ENCODE measurements at places on chromosomes 12 and 14.
A peak's percentile ranks its signal among the peaks of the same experiment; 100 is the strongest.

DNA sequence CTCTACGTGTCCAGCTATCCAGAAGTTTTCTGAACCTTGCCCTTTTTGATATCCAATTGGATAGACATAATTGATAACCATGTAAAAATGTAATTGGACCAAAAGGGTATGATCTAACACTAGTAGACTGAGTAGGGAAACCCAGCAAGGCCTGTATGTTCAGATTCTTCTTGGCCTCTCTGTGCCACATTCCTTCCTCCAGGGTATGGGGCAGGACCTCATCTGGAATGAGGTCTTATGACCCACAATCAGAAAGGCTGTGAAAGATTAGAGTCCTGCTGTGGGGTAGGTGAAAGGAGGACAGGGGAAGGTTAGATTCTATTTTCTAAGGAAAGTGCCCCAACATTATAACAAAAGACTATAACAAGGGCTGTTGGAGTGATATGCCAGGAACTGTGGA, 51.3 kb upstream of the A2ML1 start:
- DNase-seq, result no peak

GRCh38 chr12:116916714-116917114, 6.0 kb downstream of the FBXW8 start:
- no peak for DNase-seq

DNA sequence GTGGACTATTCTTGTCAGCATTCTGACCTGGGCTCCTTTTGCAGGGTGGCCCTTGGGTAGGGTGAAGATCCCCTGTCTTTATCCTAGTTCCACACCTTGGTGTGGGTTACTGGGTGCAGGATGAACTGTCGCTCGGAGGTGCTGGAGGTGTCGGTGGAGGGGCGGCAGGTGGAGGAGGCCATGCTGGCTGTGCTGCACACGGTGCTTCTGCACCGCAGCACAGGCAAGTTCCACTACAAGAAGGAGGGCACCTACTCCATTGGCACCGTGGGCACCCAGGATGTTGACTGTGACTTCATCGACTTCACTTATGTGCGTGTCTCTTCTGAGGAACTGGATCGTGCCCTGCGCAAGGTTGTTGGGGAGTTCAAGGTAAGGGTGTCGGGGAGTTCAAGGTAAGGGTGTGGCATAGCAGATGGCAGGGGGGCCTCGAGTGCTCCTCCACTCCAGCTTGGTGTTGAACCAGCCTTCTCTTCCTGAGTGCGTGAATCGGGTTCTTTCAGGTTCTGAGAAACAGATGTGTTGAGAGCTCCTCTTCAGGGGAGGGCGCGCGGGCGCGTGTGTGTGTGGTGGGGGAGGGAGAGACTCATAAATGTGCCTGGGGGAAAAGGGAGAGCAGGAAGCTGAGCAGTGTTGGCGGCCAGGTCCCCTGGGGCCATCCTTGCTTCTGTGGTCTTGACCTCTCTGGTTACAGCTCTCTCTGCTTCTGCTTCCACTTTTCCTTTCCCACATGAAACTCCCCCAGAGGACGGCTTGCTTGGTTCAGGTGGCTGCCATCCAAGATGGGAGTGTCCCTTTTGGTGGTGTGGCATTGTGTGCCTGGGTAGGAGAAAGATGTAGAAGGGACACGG, 4.0 kb downstream of the ATG101 start:
- DNase-seq, result no peak

GRCh38 chr14:68762953-68763764, 29.7 kb downstream of the ZFP36L1 start:
- peak; percentile 31 for DNase-seq

DNA sequence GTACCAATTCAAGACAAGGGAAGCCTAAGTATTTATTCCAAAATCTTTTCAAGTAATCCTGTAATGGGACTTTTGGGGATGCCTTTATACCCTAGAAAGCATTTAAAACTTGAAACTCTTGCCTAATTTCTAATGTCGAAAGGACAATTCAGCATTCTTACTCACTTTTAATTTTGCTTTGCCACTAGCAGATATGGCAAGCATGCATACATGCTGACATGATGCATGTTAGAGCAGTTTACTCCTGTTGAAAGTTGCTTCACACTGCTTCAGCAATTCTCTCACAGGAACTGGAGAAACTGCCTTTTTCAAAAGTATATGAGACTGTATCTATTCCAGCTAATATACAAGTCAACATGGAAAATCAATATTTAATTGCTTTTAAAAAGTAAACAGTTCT, 79.9 kb downstream of the TAOK3 start:
- no peak for DNase-seq

- no peak for DNase-seq
Observed at GRCh38 chr12:41230756-41231155, 42.6 kb downstream of the PDZRN4 start.

DNA sequence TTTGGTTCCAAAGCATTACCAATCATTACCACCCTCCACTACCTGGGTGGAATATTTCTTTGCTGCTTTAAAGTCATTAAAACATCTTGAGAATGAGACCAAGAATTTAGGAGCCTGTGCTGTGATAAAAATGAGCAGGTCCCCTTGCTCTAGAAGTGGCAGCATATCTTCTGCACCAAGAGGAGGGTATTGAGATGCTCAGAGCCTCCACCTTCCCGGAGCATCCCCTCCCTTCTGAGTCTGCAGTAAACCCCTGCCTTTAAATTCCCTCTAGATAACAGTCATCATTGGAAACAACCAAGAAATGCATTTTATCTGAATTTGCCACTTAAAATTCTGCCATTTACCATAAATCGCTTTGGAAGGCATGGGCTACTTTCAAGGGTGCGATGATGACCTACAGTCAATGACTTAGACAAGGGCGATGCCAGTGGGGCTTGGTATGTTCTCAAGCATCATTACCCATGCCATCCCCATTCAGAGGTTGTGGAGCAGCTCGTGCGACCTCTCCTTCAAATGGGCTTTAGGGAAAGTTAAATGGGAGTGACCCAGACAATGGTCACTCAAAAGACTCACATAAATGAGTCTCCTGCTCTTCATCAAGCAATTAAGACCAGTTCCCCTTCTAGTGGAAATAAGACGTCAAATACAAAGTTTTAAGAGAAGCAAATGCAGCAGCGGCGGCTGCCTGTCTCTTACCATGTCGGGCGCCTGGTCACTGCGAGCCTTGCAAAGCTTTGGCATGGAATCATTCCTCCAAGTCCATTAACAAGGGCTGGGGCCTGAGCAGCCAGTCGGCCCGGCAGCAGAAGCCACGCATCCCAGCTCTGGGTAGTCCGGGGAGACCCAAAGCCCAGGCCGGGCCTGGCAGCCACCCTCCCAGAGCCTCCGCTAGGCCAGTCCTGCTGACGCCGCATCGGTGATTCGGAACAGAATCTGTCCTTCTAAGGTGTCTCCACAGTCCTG, 334.5 kb downstream of the TMEM121 start:
- DNase-seq, result no peak

GRCh38 chr14:88737245-88737644, 55.5 kb downstream of the EML5 start:
- DNase-seq, result no peak

DNA sequence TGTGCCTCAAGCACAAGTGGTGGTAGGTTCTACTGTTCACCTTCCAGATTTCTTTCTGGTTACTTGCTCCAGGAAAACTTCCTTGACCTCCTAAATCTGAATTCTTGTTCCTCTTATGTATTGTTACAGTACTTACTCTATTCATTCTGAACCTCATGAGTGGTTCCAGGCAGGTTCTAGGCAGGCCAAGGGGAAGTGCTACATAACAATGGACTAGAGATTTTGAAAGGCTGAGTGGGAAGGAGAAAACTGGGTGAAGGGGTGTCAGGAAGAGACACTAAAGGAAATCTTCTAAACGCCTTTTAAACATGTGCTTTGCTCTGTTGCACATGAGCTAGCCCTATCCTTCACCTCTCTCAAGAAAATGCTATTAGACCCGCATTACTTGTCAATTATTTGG, 1.6 kb downstream of the YARS2 start:
- DNase-seq, result no peak

- DNase-seq, result no peak
Observed at GRCh38 chr12:112524676-112525425, 106.1 kb downstream of the PTPN11 start.

DNA sequence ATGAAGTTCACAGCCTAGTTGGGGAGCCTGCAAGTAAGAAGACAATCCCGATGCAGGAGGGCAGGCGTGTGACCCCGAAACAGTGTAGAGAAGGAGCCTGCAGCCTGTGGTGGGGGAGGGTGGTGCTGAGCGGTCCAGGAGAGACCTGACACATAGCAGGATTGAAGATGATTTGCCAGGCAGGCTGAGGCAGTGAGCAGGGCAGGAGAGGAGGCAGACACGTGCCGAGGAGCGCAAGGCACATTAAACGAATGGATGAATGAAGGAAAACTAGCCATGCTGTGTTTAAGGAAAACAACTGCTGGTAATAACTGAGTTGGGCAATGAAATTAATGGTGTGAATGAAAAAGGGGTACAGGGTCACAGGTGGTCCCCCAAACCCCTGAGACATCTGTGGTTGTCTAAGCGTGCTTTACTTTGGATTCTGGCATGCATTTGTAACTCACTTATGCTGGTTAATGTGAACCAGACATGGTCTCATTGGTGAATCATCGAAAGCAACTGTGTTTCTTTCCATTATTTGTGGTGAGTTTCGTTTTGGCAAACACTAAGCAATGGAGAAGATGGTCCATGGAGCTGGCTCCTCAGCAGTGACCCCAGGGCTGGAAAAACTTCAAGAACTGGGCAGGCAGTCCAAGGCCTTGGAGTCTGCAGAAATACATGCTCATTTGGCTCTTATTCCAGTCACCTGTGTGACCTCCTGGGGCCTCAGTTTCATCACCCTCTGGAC, 96.9 kb upstream of the EVL start:
- no peak for DNase-seq

GRCh38 chr12:114672817-114673168, 11.2 kb downstream of the TBX3 start:
- DNase-seq, result no peak
